ENCODE measurements at places on chromosomes 7 and 10.

DNA sequence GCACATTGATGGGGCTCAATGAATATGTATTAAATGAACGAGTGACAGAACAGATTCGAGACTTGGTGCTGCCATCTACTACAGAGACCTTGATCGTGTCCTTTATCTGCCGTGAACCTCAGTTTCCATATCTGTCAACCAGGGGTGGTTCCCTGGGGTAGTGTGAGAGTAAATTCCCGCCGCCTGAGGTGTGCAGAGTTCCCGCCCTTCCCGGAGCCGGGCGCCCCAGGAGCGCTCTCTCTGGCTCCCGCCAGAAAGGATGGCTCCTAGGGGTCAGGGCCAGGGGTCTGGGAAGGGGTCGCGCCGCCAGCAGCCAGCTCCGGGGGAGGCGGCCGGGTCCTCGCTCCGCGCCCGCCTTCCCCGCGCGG is 333 bp upstream of the PLCE1 start:
- DNase-seq = no peak

DNA sequence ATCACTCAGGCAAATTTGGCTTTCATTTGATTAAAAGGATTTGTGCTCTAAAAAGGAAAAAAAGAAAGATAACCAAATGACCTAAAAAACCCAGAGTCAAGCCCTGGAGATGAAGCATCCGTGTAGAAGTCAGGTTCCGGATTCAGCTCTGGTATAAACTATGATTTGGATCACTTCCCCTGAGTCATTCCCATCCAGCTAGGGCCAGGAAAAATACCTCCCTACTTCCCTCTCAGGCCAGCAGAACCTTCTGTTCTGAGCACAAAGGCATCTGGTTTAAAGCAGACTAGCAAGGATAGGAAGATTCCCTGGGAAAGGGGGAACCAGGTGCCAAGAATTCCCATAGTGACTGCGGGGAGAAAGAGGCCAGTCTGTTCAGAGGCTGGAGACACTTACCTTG is 25.7 kb upstream of the NDST2 start:
- no peak for DNase-seq

GRCh38 chr10:69107699-69108098 is 16.3 kb upstream of the VPS26A start:
- no peak for DNase-seq

- DNase-seq = no peak
Observed at GRCh38 chr10:98269435-98269912, 1.5 kb upstream of the LOXL4 start.

DNA sequence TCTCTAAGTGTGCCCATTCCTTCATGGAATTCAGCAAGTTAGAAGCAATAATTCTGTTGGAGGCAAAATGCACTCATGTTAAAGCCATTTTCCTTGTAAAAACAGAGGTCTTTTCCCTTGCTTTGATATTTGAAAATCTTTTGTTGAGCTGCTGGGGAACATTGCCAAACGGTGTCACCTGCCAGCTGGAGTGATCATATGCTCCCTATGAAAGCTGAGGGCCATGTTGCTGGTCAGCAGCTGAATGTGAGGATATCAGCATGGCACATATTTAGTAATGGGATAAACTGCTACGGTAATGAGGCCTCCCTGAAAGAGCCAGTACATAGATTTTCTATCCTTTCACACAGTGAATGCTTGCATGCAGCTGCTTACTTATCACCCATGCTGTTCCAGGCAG is 224.3 kb downstream of the THSD7A start:
- DNase-seq = no peak

DNA sequence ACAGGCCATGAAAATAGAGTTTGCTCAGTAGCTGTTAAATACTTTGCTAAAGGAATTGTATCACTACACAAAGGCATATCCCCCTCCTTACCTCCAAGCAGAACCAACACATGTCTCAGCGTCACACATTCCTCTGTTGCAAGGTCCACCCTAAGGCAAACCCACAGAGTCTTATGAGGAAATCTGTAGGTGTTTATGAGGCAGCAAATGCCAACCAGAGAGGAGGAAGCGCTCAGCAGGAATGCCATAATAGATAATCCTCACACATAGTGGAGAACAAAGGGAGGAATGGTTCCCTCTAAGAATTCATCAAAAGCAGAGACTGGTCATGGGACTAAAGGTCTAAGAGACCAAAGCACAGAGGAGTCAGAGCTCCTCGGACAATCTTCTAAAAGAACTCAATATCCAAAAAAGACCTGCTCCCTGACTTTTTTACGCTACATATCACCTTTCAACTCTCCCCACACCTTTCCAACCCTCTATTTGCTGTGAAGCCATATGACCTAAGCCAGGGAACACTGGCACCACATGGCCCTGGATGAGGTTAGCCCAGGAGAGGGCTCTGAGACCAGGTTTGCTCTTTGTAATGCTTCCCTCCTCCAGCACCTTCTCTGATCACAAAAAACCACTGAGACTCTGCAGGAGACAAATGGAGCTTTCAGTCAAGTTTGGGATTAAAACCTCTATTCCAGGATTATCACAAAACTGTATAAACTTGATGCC is 7.3 kb downstream of the SLC25A13 start:
- DNase-seq = no peak

GRCh38 chr7:39525926-39526325 is 40.3 kb upstream of the YAE1 start:
- no peak for DNase-seq

DNA sequence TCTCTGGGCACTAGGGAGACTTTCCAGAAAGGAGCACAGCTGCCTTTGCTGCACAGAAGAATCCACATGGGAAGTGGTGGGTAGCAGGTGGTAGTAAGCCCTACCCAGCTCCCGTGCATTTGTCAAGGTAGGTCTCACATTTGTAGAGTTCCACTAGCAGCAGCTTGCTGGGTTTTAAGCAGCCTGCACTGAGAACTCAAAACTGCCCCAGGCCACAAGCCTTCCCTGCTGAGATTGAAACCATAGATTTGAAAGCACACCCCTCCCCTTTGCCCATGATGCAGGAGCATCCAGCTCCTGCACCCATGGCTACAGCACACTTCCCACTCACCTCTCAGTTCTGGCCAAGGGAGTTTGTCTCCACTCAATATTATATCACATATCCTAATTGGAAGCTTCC is 604.5 kb upstream of the STEAP1 start:
- no peak for DNase-seq

- no peak for DNase-seq
Observed at GRCh38 chr7:4850262-4850795, 11.5 kb downstream of the PAPOLB start.

DNA sequence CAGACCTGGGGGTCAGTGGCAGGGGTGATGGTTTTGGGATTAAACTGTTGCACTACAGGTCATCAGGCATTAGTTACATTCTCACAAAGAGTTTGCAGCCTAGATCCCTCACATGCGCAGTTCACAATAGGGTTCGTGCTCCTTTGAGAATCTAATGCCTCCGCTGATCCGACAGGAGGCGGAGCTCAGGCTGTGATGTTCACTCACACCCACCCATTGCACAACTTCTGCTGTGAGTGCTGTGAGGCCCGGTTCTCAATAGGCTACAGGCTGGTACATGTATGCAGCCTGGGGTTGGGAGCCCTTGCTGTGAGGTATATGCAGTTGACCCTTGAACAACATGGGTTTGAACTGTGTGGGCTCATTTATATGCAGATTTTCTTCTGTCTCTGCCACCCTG is 416.4 kb downstream of the GFRA1 start:
- DNase-seq = no peak

DNA sequence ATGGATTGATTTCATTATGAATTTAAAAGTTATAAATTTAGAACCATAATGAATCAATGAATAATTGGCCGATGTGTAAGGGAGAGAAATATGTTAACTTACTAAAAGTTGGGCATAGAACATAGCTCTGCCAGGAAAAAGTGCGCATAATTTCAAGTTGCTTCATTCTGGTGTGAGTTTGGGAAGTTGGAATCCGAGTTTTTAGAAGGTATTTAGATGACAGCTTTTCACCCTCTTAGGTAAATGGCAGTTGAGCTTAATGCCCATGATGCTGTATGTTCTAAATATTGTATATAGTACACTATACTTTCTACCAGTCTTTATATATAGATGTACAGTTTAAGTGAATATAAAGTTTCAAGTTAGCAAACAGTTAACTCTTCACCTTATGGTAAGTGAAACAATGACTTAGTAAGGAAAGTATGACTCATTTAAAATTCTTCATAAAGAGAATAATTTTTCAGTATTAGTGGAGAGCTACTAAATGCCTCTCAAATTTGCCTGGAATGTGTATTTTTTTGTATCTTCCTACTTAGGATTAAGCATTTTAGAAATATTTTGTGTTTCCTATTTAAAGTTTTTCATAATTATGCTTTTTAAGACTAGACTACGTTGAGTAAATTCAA is 1.6 kb downstream of the C1GALT1 start:
- DNase-seq = no peak

DNA sequence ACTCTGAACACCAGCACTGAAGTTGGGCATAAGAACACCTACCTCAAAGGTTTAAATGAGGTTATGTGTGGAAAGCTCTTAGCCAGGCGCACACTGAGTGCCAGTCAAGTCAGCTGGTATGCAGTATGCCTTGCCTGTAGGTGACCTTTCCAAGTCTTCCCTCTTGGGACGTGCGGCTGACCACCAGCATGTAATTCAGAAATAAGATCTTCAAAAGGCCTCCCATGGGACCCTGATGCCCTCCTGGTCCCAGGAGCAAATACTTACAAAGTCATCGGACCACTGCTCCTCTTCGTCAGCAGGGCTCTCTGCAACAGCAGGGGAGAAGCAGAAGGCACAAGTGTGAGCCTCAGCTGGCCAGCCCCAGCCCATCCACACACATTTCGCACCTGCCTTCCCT is 40.8 kb downstream of the BLNK start:
- DNase-seq = no peak

- DNase-seq = no peak
Observed at GRCh38 chr7:124918662-124919061, 11.0 kb downstream of the POT1 start.

DNA sequence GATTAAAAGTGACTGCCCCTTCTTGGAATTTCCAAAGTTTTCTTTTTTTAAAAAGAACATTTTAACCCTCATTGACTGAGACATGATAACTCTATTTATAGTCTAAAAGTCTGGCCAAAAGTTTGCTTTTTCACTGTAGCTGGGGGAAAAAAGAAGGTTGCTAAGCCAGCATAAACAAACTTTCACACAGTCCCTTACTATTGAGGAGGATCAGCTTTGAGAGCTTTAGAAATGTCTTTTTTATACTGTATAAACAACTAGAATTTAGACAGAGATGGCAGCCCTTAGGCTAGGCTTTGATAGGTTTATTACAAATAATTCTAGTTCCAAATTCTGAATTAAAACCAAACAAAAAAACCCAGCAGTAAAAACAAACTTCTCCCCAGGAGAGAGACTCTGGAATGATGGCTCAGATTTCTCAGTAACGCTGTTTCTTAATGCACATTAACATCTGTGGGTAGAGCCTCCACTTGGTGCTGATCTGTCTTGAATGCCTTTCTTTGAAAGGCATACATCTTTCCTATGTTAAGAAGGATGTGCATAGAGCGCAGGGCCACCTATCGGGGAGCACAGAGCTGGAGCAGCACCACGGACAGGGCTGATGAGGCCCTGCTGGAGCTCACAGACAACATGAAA is 100.9 kb upstream of the PDLIM1 start:
- no peak for DNase-seq

DNA sequence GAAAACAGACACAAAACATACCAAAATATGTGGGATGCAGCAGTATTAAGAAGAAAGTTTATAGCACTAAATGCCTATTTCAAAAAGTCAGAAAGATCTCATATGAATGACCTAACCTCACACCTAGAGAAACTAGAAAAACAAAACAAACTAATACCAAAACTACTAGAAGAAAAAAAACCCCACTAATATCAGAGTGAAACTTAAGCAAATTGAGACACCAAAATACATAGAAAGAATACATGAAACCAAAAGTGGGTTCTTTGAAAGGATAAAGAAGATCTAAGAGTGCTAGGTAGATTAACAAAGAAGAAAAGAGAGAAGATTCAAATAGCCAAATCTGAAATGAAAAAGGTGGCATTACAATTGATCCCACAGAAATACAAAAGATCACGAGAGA is 494.1 kb downstream of the SH2D4B start:
- DNase-seq = no peak

GRCh38 chr7:108012499-108013430 is 9.8 kb upstream of the LAMB1 start:
- DNase-seq = no peak

DNA sequence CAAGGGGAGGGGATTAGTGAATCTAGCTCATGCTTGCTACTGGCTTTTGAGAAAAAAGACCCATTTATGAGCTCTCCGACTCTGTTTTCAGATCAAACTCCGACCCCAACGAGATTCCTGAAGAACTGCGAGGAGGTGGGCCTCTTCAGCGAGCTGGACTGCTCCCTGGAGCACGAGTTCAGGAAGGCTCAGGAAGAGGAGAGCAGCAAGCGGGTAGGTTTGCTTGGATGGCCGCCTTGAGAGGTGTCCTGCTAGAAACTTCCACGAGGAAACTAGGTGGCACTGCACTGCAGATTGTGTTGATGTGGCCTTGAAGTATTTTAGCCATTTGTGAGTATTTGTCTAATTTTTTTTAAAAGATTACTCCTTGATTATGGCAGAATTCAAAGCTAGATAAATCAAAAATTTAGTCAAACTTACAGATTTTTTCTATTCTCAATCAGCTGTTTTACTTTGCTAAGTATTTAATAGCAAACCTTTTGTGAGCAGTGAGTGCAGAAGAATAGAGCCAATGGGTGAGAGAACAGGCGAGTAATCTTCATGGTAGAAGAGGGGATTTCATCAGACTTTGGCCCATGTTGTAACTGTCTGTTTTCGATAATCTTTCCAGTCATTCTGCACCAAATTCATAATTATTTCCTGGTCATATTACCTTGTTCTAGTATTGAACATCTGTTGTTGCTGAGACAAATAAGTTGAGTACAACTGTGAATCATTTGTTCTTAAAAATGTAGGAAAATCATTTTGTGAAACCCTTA is 95.4 kb downstream of the CREB5 start:
- no peak for DNase-seq

DNA sequence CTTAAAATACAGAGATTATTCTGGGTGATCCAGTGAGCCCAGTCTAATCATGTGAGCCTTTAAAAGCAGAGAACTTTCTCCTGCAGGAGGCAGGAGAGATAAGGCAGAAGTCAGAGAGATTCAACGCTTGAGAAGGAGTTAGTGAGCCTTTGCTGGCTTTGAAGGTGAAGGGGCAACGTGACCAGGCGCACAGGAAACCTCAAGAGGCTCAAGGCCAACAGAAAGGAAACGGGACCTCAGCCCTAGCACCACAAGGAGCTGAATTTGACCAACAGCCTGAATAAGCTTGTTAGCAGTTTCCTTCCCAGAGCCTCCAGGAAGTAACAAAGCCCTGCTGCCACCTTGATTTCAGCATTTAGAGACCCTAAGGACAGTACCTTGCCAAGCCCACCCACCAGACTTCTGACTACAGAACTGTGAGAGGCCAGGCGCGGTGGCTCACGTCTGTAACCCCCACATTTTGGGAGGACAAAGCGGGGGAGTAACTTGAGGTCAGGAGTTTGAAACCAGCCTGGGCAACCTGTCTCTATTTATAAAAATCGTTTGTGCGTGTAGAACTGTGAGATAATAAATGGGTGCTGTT is 87.3 kb upstream of the KAT6B start:
- DNase-seq = no peak

- DNase-seq = no peak
Observed at GRCh38 chr10:85645926-85646711, 720.5 kb downstream of the GRID1 start.

- no peak for DNase-seq
Observed at GRCh38 chr10:6918305-6918704, 338.2 kb upstream of the PRKCQ start.

GRCh38 chr7:47627580-47628283 is 45.8 kb upstream of the TNS3 start:
- no peak for DNase-seq
